ENCODE measurements at places on chromosomes 3 and 15. TPM values are rescaled to one million over a fixed set of nuclear protein-coding genes. Genes with fewer than 3 reads are reported as not detected.

Gene CEP70
- 9.6 TPM for total RNA-seq

DNA sequence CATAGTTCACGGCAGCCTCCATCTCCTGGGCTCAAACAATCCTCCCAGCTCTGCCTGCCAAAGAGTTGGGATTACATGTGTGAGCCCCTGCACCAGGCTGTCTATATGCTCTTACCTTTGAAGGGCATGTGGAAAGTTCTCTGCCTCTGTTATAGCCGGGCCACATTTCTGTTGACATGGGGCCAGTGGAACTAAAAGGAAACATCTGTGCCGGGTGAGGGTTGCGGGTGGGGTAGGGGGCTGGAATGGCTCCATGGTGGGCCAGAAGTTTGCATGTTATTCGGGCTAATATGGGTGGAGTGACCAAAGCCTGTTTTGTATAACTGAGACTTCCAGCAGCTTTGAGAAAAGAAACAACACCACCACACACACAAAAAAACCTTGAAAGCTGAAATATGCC lies 8.3 kb upstream of the CLEC3B start:
- no peak overlapping the region for H3K4me3 ChIP-seq
- no peak overlapping the region for H3K27ac ChIP-seq
- H3K4me1 ChIP-seq = peaks cover 19% of the 10 kb centered on the region
- no peaks in the 10 kb centered on the region for H3K27me3 ChIP-seq
- H3K36me3 ChIP-seq = peaks cover 12% of the 10 kb centered on the region
- no peak for DNase-seq

- no peaks in the 10 kb centered on the region for H3K4me1 ChIP-seq
- H3K36me3 ChIP-seq = no peaks in the 10 kb centered on the region
- no peak overlapping the region for H3K27ac ChIP-seq
- H3K27me3 ChIP-seq = peaks cover 21% of the 10 kb centered on the region
- no peak overlapping the region for H3K4me3 ChIP-seq
- no peak for DNase-seq
Measured at GRCh38 chr3:37494216-37494615, 319.8 kb upstream of the LRRFIP2 start.

Gene SEMA6D
- not detected for total RNA-seq

- DNase-seq = no peak
- no peaks in the 10 kb centered on the region for H3K4me1 ChIP-seq
- H3K27me3 ChIP-seq = no peaks in the 10 kb centered on the region
- no peak overlapping the region for H3K27ac ChIP-seq
Measured at GRCh38 chr15:55937040-55937439, 56.4 kb downstream of the NEDD4 start.

DNA sequence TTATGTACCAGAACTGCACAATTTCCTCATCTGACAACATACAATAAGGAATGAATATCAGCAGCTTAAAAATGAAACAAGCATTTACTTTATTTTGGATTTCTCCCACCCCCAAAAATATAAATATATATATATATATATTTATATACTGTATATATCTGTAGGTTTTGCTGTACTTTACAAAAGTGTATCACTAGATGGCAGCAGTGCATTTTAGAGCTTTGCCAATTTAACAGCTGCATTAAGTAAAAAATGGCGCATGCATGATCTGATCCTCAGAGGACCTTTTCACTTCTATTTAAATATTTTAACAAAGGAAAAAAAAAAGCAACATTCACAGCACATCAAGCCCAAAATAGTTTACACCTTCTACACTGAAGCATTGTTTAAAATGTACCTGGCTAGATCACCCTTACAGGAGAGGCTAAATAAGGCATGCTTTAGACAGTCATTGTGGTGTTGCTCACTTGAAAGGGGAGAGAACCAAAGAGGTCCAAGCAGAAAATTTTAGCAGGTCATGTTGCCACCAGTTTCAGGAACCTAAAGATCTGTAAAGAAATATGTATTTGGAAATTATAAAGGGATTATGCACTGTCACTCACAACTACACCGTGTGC lies 72.6 kb downstream of the NPTN start:
- no peaks in the 10 kb centered on the region for H3K27me3 ChIP-seq
- no peak overlapping the region for H3K4me3 ChIP-seq
- peaks cover 13% of the 10 kb centered on the region for H3K4me1 ChIP-seq
- no peak for DNase-seq

Gene UROC1
- not detected for total RNA-seq

- no peak overlapping the region for H3K27ac ChIP-seq
- H3K27me3 ChIP-seq = no peaks in the 10 kb centered on the region
Measured at GRCh38 chr3:117589454-117589853, 879.9 kb downstream of the TUSC7 start.

DNA sequence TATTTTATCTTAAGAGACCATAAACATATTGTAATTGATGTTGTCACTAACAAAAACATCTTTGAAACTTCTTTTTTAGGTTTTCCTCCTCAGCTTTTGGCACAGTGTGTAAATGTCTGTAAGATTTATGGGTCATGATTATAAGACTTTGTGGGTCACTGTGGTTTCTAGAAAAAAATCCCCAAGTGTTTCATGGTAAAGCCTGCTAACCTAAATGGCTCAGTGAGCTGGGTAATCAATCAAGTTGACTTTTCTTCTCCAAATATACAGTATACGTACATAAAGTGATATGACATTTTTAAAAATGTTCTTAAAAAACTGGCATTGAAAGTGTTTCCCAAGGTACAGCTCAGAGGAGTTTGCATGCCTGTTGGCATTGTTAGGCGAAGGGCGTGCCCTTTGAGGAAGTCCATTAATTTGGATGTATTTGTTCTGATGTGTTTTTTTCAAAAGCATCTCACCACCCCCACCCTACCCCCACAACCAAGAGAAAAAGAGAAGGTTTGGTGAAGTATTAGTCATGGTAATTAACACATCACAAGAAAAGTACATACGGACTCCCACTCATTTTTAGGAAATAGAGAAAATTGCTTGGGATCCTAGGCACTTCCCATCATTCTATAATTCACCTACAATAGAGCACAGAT lies 385.4 kb upstream of the LRRC3B start:
- no peaks in the 10 kb centered on the region for H3K4me1 ChIP-seq
- no peak overlapping the region for H3K4me3 ChIP-seq
- no peak for DNase-seq
- no peaks in the 10 kb centered on the region for H3K27me3 ChIP-seq
- H3K36me3 ChIP-seq = no peaks in the 10 kb centered on the region

GRCh38 chr3:189235214-189235613 lies 63.4 kb downstream of the TPRG1 start:
- H3K27ac ChIP-seq = no peak overlapping the region
- H3K4me3 ChIP-seq = no peak overlapping the region
- peaks cover 19% of the 10 kb centered on the region for H3K4me1 ChIP-seq
- H3K36me3 ChIP-seq = no peaks in the 10 kb centered on the region
- DNase-seq = no peak
- H3K27me3 ChIP-seq = no peaks in the 10 kb centered on the region

Gene TNK2
- total RNA-seq = 113 TPM

Gene PLSCR4
- total RNA-seq = not detected
